T-helper 17 cell (primary cell): ENCODE measurements at places on chromosomes 16 and 17. TPM values are rescaled to one million over a fixed set of nuclear protein-coding genes. Genes with fewer than 3 reads are reported as not detected.

The SMPD3 gene
- total RNA-seq: 0.99 TPM

The FGF11 gene
- total RNA-seq: 2.6 TPM

The SLC25A19 gene
- total RNA-seq: 13.7 TPM

The ARMC5 gene
- 21.9 TPM for total RNA-seq

The FBXO47 gene
- not detected for total RNA-seq

The C16orf86 gene
- total RNA-seq: 2.9 TPM

The UMOD gene
- not detected for total RNA-seq

The ATP2A1 gene
- 1.7 TPM for total RNA-seq

The ANKS4B gene
- total RNA-seq: not detected

The JPT2 gene
- total RNA-seq: 11.6 TPM

The KRTAP9-4 gene
- total RNA-seq: not detected

The ARHGDIG gene
- total RNA-seq: not detected

The MARVELD3 gene
- not detected for total RNA-seq

The STX1B gene
- total RNA-seq: 0.27 TPM

The ORC6 gene
- total RNA-seq: 7.8 TPM

The COL1A1 gene
- 16.6 TPM for total RNA-seq

The CLEC18B gene
- 2.4 TPM for total RNA-seq

The CD7 gene
- 122 TPM for total RNA-seq

The DYNLRB2 gene
- total RNA-seq: not detected

The FOXF1 gene
- total RNA-seq: not detected

The MT1H gene
- total RNA-seq: not detected

The UBALD1 gene
- 26.6 TPM for total RNA-seq

The SLC38A8 gene
- not detected for total RNA-seq

The MYO15B gene
- total RNA-seq: 42.2 TPM

The MT4 gene
- total RNA-seq: not detected

The KRT14 gene
- not detected for total RNA-seq

The MARCHF10 gene
- total RNA-seq: 0.80 TPM

The ANKRD40CL gene
- not detected for total RNA-seq

The NXPH3 gene
- not detected for total RNA-seq

The CPHXL gene
- total RNA-seq: not detected

The NEUROD2 gene
- total RNA-seq: not detected

The CTRL gene
- 8.4 TPM for total RNA-seq

The GP1BA gene
- total RNA-seq: 22.9 TPM

The MYH8 gene
- not detected for total RNA-seq

The KRTAP2-1 gene
- not detected for total RNA-seq

The SLC2A4 gene
- not detected for total RNA-seq

The ELMO3 gene
- total RNA-seq: 2.4 TPM

The EPOP gene
- total RNA-seq: 1.1 TPM

The SDR42E1 gene
- 4.9 TPM for total RNA-seq

The HOXB5 gene
- total RNA-seq: not detected

The PRSS8 gene
- total RNA-seq: not detected

The TMED6 gene
- total RNA-seq: not detected

The CCL3 gene
- total RNA-seq: 5.8 TPM

The HSD17B2 gene
- not detected for total RNA-seq
